Activated CD4-positive, alpha-beta T cell treated with anti-CD3 and anti-CD28 coated beads for 24 hours (primary cell): ENCODE measurements at places on chromosomes 3 and 15.

GRCh38 chr3:161066930-161067329, 38.2 kb downstream of the B3GALNT1 start:
- no peak for DNase-seq

DNA sequence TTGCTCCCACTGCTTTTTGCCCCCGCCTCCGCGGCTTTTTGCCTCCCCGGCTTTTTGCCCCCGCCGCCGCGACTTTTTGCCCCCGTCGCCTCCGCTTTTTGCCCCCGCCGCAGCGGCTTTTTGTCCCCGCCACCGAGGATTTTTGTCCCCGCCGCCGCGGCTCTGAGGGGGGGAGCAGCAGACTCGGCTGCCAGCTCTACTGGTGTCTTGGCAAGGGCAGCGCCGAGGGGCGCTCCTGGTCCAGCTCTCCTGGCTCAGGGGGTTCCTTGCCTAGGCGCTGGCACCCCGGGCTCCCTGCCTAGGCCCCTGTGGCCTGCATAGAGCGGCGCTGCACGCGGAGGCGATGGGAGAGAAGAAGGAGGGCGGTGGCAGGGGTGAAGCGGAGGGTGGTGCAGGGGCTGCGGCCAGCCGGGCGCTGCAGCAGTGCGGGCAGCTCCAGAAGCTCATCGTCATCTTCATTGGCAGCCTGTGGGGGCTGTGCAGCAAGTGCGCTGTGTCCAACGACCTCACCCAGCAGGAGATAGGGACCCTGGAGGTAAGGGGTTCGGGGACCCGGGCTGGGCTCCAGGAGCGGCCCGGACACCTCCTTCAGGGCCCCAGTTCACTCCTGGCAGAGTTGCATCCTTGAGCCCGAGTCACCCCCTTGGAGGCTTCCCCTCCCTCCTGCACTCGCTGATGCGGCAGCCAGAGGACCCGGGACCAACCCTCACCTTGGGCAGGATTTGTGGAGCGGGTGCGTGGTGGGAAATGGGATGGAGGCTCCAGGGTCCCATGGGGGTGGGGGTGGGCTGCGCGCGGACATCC, 642.4 kb downstream of the GOLGA6L6 start:
- DNase-seq: no peak

DNA sequence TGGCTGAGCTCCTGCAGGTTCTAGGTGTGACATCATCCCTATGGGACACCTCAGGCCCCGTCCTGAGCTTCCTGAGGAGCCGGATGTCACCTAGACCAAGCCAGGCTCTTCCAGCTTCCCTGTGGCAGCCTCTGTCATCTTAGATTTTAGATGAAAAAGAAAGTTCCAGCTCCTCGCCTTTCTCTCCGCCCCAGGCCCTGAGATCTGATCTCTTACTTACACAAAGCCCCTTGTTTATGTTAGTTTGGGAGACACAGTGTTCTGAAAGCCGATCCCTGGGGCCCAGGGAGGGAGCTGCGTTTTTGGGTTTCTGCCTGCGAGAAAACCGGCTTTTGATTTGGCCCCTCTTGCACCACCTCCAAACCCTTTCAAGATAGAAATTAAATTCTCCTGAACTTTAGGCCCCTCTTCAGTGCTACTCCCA, 40.2 kb upstream of the FAM107A start:
- DNase-seq: no peak

DNA sequence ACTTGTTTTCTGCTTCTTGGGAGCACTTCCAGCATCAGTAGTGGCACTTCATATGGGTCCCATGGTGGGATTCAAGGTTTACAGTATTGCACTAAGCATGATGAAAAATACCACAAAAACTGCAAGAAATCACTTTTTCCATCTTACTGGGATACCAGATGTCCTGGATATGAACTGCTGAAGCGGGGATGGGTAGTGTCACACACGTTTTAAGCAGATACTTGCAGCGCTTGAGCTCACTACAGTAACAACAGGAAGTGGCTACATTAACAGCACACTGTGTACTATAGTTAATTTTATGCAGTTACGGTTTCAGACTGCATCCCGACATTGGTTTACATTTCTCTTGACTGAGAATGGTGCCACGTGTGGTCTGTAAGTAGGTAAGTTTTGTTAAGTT, 3.5 kb upstream of the ISG20 start:
- DNase-seq: no peak

DNA sequence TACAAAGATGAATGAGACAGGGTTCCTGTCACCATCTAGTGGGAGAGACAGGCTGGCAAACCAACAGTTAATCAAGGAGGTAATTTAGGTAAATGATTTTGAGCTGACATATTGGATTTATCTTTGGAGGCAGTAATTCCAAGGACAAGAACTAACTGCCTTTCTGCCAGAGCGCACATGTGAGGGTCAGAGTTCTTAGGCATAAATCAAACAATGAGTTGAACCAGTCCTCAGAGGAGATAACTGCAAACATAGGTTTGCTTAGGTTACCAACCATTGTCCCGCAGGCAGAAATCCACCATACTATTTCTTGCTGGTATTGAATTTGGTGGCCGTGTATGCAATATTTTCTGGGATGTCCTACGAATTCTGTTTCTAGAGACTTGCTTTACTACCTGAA, 14.2 kb upstream of the PPP1R2 start:
- no peak for DNase-seq

- no peak for DNase-seq
Observed at GRCh38 chr3:124997303-124998246, 58.2 kb downstream of the HEG1 start.

GRCh38 chr3:178223876-178224275, 312.4 kb upstream of the KCNMB2 start:
- no peak for DNase-seq

- DNase-seq: no peak
Observed at GRCh38 chr15:42595626-42596240, 20.3 kb downstream of the STARD9 start.

- no peak for DNase-seq
Observed at GRCh38 chr15:89939910-89940309, 27.2 kb upstream of the ARPIN start.

DNA sequence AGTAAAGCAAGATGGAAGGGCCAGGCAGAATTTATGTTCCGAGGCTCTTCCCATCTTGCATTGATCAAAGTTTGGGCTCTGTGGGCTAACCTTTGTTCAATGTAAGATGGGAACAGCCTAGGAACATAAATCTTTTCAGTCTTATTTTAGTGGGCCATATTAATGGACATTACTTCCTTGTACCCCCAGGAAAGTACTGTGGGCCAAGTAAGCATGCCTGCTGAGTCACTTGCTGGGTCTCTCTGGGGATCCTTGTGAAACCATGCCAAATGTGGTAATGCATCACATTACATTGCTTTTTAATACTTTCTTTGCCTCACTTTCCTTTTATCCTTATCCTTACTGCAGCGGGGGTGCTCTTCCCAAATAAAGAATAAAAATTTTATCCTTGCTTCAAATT, 349.5 kb upstream of the POU1F1 start:
- DNase-seq: no peak

- DNase-seq: no peak
Observed at GRCh38 chr3:112647122-112647521, 6.2 kb upstream of the CCDC80 start.

DNA sequence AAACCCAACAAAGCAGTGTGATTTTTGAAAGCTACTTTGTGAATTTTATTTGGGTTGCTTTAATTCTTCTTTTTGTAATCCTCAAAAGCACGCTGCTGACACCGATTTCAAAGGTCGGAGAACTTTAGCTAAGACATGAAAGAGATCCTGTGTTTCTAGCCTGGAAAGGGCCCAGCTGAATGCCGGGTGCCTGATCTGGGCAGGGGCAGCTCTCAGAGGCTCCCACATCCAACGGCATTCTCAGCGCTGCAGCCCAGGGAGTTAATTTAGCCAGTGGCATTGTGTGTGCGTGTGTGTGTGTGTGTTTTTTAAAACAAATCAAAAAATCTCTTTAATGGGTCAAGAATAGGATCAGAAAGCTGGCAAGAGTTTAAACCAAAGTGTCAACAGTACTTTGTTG, 6.6 kb downstream of the RBP1 start:
- no peak for DNase-seq
